Stimulated activated naive B cell treated with anti-CD40 and anti-IgM and Interleukin-4, amounts not matched to agents 10 μg/mL and 1 μg/mL and 100 μg/mL, for 72 hours (primary cell): ENCODE measurements at places on chromosomes 5 and 9.

DNA sequence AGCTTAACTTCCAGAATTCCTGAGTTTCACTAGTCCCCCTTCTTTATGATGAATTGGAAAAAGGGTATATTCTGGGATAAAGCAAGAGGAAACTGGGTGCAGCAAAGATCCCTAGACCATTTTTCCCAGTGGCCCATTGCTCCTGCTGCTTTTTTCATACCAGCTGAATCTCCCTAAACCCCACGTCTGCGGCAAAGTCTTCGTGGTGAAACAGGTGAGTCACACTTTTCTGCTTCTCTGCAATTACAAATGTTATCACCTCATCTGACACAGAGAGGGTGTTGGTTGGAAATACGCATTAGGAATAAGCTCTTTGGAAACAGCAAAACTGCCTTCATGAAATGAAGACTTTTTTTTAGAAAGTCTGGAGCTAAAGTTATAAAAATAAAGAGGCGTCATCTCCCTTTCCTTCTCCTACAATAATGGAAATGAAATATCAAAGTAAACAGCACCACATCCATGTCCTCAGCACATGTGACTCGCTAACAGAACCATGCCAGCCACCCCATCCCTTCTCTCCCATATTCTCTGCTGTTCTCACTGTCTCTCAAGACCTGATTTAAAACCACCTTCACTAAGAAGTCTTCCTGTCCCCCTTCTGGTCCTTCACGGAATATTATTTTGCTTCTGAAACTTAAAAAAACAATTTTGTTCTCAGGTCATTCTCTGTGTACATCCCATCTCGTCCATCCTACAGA, 39.5 kb upstream of the GLRX start:
- DNase-seq = no peak

GRCh38 chr5:87127956-87128687, 139.6 kb upstream of the RASA1 start:
- DNase-seq = no peak

DNA sequence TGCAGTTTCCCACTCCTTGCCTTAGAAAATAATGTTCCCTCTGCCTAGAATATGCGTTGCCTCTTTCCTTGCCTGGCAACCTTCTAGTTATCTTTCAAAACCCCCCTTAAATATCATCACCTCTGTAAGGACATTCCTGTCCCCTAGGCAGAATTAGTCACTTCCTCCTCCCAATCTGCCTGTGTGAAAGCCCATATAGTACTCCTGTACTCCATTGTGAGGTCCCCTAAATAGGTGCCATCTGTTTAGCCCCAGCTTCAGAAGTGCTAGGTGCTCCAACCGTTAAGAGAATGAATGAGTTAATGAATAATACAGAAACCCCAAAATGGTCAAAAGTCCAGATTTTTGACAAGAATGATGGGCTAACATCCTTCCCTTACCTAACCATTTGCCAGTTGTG, 181.4 kb downstream of the GDNF start:
- no peak for DNase-seq

DNA sequence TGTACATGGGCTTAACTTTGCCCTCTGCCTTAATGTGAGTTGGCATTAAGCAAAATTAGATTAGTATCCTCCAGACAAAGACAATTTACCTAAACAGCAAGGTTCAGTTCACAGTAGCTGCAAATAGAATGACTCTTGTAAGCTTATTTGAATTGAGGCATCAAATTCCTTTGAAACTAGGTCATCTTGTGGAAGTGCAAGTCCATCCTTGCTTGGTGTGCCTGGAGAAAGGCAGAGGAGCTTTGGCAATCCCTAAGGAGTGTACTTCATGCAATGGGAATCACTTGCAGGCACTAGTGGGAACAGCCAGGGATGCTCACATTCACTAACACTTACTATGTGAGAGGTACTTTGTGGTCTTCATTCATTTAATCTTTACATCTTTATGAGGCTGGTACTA, 118.3 kb downstream of the DRD1 start:
- DNase-seq = no peak

- peak; percentile 8 for DNase-seq
Measured at GRCh38 chr5:40904205-40904993, 4.9 kb upstream of the C7 start.

DNA sequence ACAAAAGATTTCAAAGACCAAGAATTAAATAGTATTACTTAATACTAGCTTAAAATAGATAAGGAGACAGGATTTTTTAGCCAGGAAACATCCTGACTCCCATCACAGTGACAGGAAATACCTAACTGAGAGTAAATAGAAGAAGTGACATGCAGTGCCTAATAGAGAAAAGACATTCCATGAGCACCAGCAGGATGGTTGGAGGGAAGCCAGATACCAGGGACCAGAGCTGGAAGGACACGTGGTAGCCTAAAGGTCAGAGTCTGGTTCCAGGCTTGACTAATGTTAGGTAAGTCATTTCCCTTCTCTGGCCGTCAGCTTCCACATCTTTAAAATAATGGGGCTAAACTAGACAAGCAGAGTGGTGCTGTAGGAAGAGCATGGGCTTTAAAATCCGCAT, 41.6 kb downstream of the CDK5RAP2 start:
- DNase-seq = no peak

DNA sequence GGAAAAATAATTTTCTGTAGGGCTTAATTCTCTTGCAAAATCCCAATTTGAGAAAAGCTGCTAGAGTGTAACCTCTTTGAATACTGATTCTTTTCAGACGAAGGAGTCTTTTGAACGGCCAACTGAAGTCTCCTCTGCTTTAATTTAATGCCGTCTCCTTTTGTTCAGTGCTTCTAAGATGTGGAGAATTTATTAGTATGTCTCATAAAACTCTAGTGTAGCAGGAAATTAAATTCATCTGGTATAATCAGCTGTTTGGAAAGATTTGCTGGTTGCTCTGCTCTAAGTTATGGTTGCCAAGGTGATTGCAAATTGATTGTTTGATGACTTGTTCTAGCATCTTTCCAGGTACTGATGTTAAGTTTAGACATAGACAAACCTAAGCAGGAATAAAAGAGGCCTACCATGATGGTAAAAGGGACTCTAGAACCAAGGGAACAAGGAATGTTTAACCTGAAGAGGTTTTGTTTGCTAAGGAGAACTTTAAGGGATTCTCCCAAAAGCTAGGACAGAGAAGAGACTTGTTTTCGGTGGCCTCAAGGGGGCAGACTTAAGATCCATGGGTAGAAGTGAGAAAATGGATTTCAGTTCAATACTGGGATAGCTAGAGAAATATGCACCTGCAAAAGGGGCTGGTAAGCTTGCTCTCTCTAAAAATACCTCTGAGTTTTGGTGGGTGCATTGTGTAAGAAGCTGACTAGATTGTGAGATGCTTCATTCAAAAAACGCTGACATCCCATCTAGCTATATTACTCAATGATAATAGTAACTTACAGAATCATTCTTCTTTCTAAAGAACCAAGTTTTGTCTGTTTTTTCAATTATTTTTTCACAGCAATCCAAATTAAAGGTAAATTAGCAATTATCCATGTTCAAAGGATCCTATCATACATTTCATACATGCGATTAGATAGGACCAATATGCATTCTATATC, 5.7 kb upstream of the ADRB2 start:
- no peak for DNase-seq

DNA sequence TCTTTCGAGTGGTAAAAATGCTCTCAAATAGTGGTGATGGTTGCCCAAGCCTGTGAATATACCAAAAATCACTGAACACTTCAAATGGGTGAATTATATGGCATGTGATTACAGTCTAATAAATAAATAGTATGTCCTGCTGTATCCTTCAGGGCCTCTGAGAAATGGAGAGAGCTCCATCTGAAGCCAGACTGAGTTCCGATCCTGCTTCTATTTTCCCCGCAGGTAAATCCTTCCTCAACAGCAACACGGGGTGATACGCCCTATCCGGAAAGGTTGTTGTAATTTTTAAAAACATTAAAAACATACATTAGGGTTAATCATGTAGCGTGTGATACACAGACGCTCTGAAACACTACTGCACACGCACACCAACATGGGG, 695 bp upstream of the SNAPC3 start:
- no peak for DNase-seq

DNA sequence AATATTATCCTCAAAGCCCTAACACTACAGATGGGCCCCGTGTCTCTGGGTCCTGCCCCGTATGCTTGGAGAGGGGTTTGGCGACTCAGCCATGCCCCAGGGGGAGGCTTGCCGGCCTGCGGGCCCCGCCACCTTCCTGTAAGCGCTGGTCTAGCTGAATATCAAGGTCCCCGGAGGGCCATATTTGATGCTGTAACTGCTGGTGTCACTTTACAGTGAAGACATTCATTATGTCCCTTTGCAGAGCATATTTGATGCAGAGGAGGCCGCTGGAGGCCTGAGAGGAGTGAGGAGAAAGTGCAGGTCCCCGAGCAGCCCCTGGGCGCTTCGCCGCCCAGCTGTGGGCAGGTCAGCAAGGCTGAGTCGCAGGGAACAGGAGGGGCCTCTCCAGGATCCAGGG, 16.8 kb downstream of the IRX4 start:
- DNase-seq = no peak

- no peak for DNase-seq
Measured at GRCh38 chr5:172634106-172634899, 6.8 kb upstream of the NEURL1B start.

DNA sequence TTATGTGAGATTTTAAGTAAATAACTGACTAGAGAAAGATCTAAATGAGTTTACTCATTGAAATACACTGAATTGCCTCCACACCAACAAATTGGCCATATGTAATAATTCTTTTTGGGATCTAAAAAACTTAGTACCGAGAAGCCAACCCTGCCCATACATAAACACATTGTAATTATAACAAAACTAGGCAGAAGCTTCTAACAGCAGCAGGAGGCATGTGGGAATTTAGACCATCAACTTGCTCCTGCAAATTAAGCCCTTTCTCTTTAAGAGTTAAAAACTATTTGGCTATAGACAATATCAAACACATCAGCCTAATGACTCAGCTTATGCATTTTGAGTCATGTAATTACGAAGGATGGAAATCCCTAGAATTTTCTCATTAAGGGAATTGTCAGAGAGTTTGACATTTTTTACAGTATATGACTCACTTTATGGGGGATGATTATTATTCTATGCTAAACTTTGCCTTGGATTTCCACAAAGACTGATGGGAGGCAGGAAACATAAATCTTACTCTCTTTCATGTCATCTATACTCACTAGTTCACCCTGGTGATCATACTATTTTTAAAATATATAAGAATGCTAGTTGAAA, 1.0 kb downstream of the IL7R start:
- no peak for DNase-seq

DNA sequence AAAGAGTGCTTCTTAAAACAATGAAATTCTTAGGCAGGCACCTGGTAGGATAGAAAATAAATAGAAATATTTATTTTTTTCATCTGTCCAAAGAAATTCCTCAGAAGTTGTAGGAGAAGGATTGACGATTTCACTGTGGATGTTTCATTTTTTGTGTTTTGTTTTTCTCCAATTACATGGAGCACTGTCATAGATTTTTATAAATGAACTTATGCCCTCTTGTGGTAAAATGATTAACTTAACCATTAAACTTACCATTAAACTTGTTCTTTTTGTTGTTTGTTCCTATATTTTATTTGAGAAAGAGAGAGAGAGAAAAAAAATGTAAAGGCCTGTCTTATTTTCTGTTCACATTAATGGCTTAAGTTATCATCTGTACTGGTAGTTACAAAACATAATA, 339.2 kb downstream of the PRR16 start:
- DNase-seq = no peak

GRCh38 chr5:84257061-84257460, 127.6 kb downstream of the EDIL3 start:
- no peak for DNase-seq

GRCh38 chr5:116365006-116365496, 209.6 kb downstream of the SEMA6A start:
- DNase-seq = peak; percentile 63

- DNase-seq = no peak
Measured at GRCh38 chr9:125485471-125486151, 221.4 kb downstream of the MAPKAP1 start.

DNA sequence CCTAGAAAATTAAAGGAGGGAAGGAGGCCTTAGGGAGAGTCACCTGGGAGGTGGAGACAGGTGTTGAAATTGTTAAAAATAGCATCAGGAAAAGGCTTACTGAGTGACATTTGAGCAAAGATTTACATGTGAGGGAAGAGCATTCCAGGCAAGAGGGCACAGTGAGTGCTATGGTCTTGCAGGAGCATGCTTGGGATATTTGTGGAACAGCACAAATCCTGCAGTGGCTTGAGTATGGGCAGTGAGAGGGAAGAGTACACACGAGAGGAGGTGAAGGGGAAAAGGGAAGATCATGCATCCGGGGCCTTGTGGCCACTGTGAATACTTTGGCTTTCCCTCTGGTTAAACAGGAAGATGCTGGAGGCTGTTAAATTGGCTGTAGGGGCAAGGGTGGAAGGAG, 36.6 kb downstream of the ACER2 start:
- no peak for DNase-seq

DNA sequence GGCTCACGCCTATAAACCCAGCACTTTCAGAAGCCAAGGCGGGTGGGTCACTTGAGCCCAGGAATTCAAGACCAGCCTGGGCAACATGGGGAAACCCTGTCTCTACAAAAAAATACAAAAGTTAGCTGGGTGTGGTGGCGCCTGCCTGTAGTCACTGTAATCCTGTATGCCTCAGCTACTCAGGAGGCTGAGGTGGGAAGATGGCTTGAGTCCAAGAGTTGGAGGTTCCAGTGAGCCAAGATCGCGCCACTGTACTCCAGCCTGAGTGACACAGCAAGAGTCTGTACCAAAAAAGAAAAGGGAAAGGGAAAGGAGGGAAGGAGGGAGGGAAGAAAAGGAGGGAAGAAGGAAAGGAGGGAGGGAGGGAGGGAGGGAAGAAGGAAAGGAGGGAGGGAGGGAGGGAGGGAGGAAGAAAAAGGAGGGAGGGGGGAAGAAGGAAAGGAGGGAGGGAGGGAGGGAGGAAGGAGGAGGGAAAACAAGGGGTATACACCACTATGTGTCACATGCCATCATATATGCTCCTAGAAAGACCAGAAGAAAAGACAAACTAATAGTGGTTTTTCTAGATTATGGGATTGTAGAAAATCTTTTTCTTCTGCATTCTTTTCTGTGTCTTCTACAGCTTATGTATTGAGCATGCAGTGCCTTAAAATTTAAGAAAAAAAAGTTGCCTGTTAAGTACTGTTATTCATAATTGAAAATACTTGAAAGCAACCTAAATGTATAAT, 240.1 kb downstream of the DENND1A start:
- DNase-seq = no peak

GRCh38 chr9:99360026-99360425, 137.9 kb downstream of the SEC61B start:
- no peak for DNase-seq
